Mesenchymal stem cell (in vitro differentiated cells and primary cell): ENCODE measurements at places on chromosomes 3 and 15.
A peak's percentile ranks its signal among the peaks of the same experiment; 100 is the strongest.

DNA sequence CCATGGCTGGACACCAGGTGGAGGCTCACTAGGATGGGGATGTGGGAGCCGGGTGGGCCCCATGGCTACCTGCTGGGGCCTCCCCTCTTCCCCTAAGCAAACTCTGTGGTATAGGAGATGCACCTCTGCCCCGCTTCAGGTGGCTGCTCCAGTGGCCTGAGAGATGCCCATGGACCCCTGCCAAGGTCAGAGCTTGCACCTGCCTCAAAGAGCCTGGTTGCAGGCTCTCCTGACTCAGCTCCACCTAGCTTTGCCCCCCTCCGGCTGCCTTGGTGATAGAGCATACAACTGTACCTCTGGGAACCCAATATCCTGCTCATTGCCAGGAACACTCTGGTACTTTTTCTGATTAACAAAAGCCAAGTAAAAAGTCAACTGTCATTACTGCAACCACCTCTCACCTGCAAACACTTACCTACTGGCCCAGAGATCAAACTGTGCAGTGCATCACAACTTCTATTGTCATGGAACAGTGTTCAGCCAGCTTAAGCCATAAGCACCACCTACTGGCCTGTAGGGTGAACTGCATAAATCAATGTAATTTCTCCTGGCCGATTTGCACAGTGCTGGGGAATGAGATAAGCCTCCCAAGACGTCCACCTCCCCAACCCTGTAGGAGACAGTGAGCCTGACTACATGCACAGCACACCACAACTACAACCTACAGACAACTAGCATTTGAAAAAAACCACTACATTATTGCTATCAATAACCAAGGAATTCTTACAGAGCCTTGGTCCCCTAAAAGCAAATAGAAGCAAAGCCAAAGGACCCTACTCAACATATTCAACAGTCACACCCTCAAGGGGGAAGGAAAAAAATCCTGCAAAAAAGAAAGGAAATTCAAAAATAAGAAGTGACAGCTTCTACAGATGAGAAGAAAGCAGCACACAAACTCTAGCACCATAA is 352.4 kb upstream of the ARHGEF26 start:
- H3K27ac ChIP-seq: no peak overlapping the region
- no peaks in the 10 kb centered on the region for H3K4me1 ChIP-seq
- no peaks in the 10 kb centered on the region for H3K27me3 ChIP-seq
- no peaks in the 10 kb centered on the region for H3K36me3 ChIP-seq
- no peak overlapping the region for H3K4me3 ChIP-seq

DNA sequence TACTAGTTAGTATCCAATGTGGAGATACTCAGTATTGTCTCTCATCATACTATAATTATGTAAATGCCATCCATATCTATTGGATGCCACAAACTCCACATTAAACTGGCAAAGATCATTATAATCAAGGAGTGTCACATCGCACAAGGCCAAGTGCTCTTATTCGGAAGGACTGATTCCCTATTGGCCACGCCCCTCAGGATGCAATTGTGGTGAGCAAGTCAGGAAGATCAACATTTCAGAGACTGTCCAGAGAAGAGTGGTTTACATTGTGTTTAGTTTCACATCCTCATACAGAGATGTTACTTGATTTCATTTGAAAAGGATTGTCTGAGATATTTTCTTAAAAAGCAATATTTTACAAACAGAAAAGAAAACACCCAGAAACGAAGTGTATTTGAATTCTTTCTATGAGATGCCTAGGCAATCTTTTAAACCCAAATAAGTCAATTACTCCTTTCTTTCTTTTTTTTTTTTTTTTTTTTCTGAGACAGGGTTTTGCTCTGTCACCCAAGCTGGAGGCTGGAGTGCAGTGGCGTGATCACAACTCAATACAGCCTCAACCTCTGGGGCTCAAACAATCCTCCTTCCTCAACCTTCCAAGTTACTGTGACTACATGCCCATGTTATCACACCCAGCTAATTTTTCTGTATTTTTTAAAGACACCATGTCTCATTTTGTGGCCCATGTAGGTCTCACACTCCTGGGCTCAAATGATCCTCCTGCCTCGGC is 369.1 kb downstream of the RBMS3 start:
- H3K27ac ChIP-seq: no peak overlapping the region
- H3K4me1 ChIP-seq: no peaks in the 10 kb centered on the region
- H3K4me3 ChIP-seq: no peak overlapping the region
- no peaks in the 10 kb centered on the region for H3K27me3 ChIP-seq
- DNase-seq: peak; percentile 91
- H3K36me3 ChIP-seq: no peaks in the 10 kb centered on the region

- no peak overlapping the region for H3K4me3 ChIP-seq
- H3K27ac ChIP-seq: no peak overlapping the region
- peaks cover 6% of the 10 kb centered on the region for H3K36me3 ChIP-seq
- H3K27me3 ChIP-seq: no peaks in the 10 kb centered on the region
- H3K4me1 ChIP-seq: no peaks in the 10 kb centered on the region
Observed at GRCh38 chr3:136657526-136657925, 94.7 kb downstream of the STAG1 start.

DNA sequence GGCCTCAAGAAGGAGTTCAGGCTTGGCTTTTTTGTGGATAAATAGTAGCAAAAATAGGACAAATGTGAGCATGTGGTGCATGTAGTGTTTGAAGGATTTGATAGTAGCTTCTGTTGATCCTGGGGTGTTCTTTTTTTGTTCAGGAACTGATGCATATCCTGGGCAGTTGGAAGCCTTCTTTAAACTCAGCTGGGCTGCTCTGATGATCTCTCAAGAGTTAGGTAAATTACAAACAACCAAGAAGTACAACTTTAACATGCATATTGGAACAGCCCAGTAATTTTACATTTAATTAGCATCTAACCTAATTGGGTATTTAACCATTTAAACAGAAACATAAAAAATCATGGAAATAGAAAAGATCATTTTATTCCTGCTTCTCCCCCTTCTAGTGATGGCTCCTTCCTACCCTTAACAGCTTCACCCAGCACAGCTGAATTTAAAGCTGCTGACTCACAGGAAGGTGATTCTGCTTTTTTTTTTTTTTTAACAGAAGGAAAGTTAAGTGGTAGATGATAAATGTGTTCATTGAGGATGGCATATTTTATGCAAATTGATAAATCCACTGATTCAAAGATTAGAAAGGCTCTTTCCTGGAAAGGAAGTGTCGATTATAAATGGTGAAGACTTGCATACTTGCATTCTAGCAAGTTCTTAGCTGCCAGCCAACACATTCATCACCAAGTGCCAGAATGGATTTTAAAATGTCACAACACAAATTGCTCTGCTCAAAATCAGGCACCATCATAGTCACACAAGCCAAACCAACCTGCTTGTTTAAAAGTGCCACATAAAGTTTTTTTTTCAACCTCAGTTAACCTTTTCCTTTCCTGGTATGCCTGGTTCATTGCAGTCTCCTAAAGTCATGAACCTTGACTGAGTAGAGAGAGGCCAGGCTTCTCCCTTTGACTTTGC is 20.0 kb downstream of the SLC35G2 start:
- peaks cover 8% of the 10 kb centered on the region for H3K36me3 ChIP-seq
- H3K27me3 ChIP-seq: no peaks in the 10 kb centered on the region
- peak overlapping the region; percentile 24 for H3K27ac ChIP-seq
- peak; percentile 65 for DNase-seq
- H3K4me1 ChIP-seq: no peaks in the 10 kb centered on the region

DNA sequence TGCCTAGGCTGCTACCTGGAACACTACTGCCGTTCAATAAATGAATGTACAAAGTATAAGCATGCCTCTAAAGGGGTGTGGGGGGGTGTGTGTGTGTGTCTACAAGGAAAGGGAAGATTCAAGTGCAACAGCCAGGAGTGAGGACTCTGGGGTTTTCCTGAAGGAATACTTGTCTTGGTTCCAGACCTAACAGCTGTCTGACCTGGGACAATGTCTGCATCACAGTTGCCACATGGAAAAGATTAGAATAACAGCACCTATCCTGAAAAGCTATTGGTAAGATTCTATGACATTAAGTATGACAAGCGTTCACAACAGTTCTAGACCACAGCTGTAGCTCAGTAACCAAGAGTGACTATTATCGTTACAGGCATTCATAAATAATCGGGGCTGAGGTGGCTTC is 345.2 kb downstream of the FOXP1 start:
- no peaks in the 10 kb centered on the region for H3K36me3 ChIP-seq
- no peak overlapping the region for H3K4me3 ChIP-seq
- DNase-seq: no peak
- no peak overlapping the region for H3K27ac ChIP-seq
